MG63 (cell line): ENCODE measurements at places on chromosomes 7 and 10.

- no peak for DNase-seq
These were observed 334.0 kb upstream of the LRRTM3 start for GRCh38 chr10:66591865-66592264.

DNA sequence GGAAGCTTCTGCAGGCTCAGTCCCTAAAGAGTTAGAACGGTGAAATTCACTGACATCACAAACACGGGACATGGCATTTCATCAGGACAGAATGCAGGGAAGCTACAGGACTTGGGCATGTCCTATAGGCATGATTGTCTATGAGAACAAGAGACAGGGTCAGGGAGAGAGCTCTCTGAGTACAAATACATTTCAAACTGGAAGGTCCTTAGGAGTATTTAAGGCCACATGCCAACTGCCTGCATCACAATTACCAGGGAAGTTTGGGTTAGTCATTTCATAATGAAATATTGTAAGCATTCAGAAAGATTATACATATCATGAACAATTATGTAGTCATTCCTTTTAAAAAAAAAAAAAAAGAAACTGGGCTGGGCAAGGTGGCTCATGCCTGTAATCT, 71.3 kb downstream of the CREB3L2 start:
- peak; percentile 69 for DNase-seq

GRCh38 chr10:46268076-46268881, 18.5 kb upstream of the ANTXRL start:
- DNase-seq, result no peak

- no peak for DNase-seq
These were observed 36.0 kb upstream of the NRG3 start for GRCh38 chr10:81838950-81839349.

DNA sequence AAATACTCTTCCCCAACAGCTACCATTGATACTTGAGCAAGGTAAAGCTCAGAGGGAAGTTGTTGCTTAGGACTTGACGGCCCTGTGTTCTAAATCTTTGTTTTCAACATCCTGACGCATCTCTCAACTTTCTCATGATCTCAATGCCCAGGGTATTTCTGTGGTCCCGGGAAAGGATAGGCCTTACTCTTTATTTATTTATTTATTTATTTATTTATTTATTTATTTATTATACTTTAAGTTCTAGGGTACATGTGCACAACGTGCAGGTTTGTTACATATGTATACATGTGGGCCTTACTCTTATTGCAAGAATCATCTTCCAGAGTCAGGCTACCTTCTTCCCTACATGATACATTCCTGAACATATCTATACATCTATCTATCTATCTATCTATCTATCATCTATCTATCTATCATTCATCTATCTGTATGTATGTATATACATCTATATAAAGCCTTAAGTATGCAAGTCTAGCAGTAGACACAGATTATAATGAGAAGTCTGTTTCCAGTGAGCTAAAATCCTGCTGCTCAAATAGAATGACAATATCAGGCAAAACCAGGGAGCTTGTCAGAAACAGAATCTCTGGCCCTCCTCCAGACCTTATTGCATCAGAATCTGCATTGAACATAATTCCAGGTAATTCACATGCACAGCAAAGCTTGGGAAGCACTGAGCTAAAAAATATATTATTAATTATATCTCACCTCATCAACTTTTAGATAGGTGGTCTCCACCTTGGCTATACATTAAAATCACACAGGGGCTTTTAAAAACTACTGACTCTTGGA, 12.2 kb upstream of the CPA5 start:
- DNase-seq, result no peak

- DNase-seq, result no peak
These were observed 20.5 kb downstream of the GPER1 start for GRCh38 chr7:1108264-1108920.

- no peak for DNase-seq
These were observed 49.4 kb downstream of the RBM33 start for GRCh38 chr7:155693826-155694225.
